ENCODE measurements at places on chromosomes 5 and 9.

DNA sequence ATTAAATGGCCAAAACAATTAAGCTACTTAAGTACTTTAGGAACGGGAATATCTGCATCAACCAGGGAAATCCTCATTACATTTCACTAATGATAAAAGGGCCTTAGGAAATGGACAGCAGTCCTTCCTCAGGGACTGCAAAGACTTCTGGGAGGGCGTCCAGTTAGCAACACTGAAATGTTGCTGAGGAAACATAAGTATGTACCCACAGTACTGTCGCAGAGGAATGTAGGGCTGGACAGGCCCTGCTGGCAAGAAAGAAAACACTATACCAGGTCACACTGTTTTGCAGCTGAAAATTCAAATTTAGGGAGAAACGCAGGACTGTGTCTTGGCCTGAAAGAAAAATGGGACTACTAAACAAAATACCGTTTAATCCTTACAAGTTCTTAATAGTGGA, 1.3 kb downstream of the C5orf15 start:
- DNase-seq: no peak

GRCh38 chr5:93360436-93361088, 220.5 kb downstream of the NR2F1-AS1 start:
- DNase-seq: no peak

- DNase-seq: peak; percentile 34
Measured at GRCh38 chr5:142717582-142718215, 31.8 kb upstream of the FGF1 start.

DNA sequence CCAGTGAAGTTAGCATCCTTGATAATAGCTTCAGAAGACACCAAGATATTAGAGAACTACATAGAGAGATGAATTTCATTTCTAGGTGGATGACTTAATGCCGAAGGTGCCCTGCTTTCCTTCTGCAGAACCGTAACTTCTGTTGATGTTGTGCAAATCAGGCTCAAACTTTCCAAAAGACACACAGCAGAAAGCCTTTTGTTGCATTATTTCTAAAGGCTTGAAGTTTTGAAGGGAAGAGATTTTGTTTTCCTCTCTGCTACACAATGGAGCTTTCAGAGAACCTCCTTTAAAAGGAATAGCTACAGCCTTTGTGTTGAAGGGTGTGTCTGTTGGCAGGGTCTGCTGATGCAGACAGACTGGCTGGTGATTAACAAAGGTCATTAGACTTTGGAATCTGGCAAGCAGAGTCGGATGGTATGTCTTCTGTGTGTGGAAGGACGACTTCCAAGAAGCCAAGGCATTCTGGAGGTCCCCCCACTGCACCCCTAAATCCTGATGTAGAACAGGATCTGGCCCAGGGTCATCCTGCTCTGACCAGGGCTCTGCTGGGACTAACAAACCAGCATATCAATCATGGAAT, 57.8 kb downstream of the ZNF462 start:
- no peak for DNase-seq

DNA sequence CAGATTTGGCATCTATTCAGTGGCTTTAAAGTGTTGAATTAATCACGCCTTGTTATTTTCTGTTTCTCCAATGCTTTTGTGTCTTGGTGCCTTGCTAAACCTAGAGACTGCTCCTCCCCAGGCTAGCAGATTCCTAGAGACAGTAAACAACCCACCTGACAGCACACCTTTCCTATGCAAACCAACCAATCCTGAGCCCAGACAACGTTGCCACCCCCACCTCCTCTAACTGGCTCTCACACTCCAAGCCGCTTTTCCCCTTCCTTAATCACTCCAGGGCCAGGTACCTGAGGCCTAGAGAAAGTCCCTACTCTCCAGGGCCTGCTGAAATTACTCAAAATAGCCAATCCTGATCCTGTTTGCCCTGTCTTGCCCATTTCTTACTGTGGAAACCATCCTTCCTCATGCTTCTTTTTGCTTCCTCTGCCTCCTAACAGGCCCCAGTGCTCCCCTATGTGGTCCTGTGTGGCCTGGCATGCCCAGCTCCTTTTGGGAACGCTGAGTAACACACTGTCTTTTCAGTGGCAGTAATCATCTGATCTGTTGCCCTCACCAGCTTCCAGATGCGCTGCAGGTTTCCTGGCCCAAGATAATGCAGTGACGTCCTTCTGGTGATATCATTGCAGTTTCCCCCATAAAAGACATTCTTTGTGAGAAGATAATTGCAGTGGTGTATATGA, 53.4 kb downstream of the GAS1 start:
- DNase-seq: no peak
